Umbilical cord (tissue), 2 donors: ENCODE measurements at places on chromosomes 5 and 9. TPM values are rescaled to one million over a fixed set of nuclear protein-coding genes. Genes with fewer than 3 reads are reported as not detected.

The GNA14 gene
- total RNA-seq, result 1.2 TPM

The PCDHGB7 gene
- total RNA-seq, result 13.2 TPM

The SLC6A19 gene
- 0.48 TPM for total RNA-seq

The REEP2 gene
- 1.4 TPM for total RNA-seq

The FAM78A gene
- total RNA-seq, result 8.9 TPM

The ANKH gene
- total RNA-seq, result 27.0 TPM

The BARHL1 gene
- total RNA-seq, result not detected

The TMEM161B gene
- 34.4 TPM for total RNA-seq

The FREM1 gene
- 24.6 TPM for total RNA-seq

The GPR150 gene
- not detected for total RNA-seq

The PRR7 gene
- total RNA-seq, result not detected

The CRHBP gene
- total RNA-seq, result 0.96 TPM

The TRPM6 gene
- total RNA-seq, result 1.4 TPM

The SAXO1 gene
- total RNA-seq, result 1.9 TPM

The DRD1 gene
- total RNA-seq, result 2.4 TPM

DNA sequence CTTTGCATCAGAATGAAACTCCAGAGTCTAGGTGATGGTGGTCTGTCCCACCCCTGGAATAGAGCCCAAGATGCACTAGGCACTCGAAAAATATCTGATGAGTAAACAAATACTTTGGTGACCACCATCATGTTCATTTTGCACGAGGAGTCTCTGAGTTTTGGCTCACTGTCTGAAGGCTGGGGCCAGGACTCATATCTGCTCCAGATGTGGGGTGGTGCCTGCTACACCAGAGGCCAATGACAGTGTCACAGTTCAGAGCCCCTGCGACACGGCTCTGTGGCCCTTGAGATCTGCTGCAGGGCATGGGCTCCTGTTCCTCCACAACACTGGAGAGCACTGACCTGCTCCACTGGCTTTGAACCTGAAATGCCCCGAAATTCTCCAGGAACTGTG is 164.6 kb downstream of the ROR2 start:
- no peak for DNase-seq

GRCh38 chr9:116933251-116933650 is 246.1 kb downstream of the TRIM32 start:
- DNase-seq, result peak; percentile 26

DNA sequence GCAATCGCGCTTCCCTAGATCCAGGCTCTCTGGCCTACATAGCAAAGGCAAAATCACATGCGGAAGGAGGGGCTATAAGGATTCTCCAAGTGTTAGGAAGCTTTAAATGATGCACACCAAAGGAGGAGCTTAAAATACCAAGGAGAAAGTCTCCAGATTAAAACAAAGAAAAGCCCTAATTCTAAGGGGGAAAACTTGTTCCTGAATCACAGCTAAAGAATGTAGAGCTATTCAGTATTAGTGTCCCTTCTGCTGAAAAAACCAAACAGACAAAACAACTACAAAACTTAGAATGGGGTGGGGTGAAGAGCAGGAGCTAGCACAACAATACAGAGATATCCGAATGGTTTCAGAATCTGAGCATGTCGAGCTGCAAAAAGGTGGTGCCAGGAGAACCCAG is 213.7 kb downstream of the DCP2 start:
- no peak for DNase-seq

- DNase-seq, result no peak
Measured at GRCh38 chr9:103731541-103731940, 362.6 kb upstream of the SMC2 start.

- no peak for DNase-seq
Measured at GRCh38 chr5:10468256-10468655, 26.6 kb downstream of the ROPN1L start.

- DNase-seq, result peak; percentile 39
Measured at GRCh38 chr9:120902569-120903535, 23.7 kb downstream of the TRAF1 start.

DNA sequence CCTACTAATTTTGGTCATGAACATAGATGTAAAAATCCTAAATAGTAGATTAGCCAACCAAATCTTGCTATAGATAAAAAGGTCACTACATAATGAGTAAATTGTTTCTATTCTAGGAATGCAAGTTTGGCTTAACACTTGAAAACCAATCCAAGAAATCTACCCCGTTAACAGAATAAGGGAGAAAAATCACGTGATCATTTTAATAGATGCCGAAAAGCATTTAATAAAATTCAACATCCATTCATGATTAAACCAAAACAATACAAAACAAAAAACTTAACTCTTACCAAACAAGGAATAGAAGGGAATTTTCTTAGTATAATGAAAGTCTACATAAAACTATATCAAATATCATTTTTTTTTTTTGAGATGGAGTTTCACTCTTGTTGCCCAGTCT is 20.7 kb upstream of the SMU1 start:
- DNase-seq, result no peak

- peak; percentile 59 for DNase-seq
Measured at GRCh38 chr5:145347026-145347616, 488.0 kb downstream of the PRELID2 start.

DNA sequence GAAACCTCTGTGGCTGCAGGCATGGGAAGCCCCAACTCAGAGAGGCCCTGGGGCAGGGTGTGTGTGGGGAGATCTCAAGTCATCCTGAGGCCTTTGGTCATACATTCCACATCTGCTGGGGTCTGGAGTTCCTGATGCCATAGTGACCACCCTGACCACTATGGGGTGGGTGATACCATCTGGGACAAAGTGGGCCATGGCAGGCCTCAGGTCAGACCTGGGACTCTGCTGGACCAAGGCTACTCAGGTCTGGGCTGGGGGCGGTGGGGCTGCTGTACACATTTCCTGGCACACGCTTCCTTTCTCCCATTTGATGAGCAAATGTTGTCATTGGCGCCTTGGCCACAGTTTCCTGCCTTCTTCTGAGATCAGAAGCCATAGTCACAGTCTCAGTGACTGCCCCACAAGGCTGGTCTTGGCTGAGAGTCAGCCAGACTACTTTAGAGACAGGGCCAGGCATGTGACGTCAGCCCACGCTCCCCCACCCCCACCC is 15.1 kb upstream of the ACSL6 start:
- DNase-seq, result no peak

DNA sequence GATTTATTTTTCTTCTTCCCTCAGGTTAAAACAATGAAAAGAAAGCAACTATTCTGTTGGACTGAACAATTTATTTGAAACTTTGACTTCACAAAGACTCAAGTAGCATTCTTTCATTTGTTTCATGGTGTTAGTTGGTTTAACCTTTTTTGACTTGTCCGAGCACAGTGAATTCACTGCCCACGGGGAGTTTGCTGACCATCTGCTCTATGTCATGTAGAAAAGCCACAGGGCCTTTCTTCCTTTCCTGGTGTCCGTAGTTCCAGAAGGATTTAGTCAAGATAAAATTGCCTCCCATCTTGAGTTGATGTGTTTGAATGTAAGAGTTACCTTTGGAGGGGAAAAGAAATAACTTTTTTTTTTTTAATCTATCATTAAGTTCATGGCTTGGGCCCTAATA is 55.1 kb upstream of the ZNF608 start:
- no peak for DNase-seq

- DNase-seq, result peak; percentile 39
Measured at GRCh38 chr5:83430130-83431010, 41.2 kb upstream of the VCAN start.

DNA sequence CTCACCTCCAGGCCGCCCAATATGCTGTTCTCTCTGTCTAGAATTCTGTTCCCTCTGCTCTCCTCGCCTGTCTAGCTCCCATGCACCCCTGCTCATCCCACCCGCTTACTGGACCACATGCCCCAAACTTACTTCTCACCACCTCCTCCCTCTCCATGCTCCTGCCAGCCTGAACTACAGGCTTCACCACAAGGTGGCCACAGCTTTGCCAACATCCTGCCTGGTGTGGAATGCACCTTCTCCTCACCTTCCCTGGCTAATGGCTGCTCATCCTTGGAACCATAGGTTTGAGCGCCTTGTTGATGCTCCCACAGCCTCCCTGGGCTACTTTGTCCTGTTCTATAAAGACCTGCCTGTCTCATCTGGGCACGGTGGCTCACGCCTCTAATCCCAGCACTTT is 9.6 kb downstream of the LAMC3 start:
- no peak for DNase-seq

- DNase-seq, result no peak
Measured at GRCh38 chr9:29150606-29151005, 1577.3 kb upstream of the C9orf72 start.

DNA sequence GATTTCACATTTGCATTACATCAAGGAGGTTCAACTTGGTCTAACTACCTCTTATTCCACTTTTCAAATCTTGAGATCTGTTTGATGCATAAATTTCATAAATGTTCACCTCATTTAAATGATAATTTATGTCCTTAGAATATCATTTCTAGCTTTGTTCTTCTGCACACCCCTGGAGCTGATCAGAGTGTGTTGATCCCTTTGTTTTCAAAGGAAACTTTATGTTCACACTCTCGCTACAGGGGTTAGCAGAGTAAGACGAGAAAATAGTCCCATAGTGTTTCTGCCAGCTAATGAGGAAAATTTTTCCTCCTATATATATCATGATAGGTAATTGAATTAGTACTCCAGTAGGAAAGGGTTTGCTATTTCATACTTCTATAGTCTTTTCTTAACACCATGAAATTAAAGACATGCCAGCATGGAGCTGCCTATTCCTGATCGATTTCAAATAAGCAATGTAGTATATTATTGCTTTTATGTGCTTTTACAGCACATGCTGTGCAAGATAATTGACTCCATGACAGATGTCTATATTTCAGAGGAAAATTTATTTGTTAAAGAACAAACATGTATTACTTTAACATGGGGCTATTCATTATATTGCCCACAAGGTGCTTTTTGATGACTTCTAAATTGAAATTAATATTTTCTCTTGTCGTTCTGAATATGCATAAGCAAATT is 4.8 kb upstream of the PAM start:
- DNase-seq, result no peak

GRCh38 chr5:141603923-141604717 is 14.7 kb downstream of the DIAPH1 start:
- peak; percentile 88 for DNase-seq

DNA sequence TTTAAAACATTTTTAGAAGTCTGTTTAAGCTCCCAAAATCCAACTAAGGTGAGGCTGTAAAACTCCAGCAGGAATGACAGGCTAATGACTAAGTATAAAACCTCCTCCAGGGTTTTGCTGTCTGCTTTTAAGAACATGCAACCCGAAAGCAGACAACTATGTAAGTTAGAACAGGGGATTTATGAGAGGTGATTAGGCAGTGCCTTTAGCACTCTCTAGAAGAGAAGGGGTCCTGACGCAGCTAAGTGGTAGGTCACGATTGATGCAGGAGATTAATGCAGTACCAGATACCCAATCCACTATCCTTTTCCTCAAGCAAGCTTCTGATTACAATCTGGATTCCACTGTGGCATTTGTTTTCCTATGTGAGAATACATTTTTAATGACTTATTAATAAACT is 25.9 kb downstream of the HOMER1 start:
- DNase-seq, result peak; percentile 22

GRCh38 chr5:126195410-126196100 is 227.7 kb upstream of the GRAMD2B start:
- no peak for DNase-seq

- DNase-seq, result no peak
Measured at GRCh38 chr5:93421987-93422401, 159.0 kb downstream of the NR2F1-AS1 start.

DNA sequence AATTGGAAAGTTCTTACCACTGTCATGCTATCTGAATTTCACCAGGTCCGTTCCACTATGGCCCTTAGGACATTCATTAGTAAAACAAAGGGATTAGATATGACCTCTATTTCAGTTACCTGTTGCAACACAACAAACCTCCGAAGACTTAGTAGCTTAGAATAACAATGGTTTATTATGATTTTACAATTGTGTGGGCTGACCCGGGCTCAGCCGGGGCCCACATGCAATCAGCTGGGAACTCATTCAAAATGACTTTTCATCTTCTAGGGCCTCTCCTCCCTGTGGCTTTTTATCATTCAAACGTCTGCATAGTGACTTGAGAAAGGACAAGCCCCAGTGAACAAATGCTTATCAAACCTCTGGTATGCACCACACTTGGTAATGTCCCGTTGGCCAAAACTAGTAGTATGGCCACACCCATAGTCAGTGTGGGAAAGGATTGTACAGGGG is 2.3 kb upstream of the FBXW11 start:
- no peak for DNase-seq

- DNase-seq, result no peak
Measured at GRCh38 chr9:132919614-132920268, 24.7 kb downstream of the TSC1 start.

- no peak for DNase-seq
Measured at GRCh38 chr5:140718266-140718592, 18.0 kb downstream of the ZMAT2 start.

DNA sequence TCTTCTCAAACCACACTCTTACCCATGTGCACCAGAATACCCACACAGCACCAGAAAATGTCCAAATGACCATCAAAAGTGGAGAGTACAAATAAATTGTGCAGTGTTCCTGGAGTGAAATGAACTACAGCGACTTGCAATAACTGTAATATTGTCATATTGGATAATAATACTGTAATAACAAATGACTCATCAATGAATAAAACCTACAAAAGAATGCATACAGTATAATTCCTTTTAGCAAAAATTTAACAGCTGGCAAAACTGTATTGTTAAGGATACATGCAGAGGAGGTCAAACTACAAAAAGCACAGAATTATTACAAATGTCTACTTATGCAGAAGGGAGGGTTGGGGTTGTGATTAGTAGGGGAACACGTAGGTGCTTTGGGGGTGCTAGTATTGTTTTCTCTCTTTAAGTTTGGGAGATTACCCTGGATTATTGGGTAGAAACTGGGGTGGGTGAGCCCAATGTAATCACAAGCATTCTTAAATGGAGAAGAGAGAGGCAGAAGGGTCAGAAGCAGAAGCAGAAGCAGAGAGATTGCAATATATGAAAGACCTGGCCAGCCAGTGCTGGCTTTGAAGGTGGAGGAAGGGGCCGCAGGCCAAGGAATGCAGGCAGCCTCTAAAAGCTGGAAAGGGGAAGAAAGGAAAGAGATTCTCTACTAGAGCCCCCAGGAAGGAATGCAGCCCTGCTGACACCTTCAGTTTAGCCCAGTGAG is 21.8 kb downstream of the IRF1 start:
- no peak for DNase-seq
